ENCODE measurements at places on chromosomes 16 and 17. TPM values are rescaled to one million over a fixed set of nuclear protein-coding genes. Genes with fewer than 3 reads are reported as not detected.

DNA sequence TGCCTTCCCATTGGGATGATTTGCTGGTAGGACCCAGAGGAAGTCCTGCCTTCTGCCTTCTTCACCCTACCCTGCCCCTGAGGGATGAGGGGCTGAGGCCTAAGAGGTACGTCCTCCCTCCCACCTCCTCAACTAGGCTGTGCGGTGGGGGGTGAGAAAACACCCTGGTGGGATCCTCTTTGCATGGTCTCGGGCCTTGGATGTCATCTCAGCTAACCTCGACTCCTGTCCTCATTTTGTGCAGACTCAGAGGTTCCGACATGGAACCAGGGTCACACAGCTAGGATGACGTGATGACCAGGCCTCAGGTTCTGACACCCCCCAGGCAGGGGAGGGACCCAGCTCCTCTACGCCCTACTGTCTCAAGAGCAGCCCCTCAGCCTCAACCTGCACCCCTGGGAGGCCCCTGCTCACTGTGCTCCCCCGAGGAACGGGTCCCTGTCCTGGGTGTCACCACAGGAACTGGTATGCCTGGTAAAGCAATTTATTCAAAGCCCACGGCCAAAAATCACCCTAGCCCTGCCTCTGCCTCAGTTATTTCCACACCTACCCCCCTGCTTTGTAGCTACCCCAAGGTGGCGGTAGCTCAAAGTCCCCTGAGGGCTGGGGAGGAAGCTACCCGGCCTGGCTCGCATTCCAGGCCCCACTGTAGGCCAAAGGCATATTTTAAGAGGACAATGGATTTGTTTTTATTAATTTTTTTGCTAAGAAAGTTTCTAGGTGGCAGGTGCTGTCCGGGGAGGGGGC, 17.5 kb downstream of the UNC13D start:
- H3K27ac ChIP-seq, result no peak overlapping the region
- no peak overlapping the region for H3K4me3 ChIP-seq

DNA sequence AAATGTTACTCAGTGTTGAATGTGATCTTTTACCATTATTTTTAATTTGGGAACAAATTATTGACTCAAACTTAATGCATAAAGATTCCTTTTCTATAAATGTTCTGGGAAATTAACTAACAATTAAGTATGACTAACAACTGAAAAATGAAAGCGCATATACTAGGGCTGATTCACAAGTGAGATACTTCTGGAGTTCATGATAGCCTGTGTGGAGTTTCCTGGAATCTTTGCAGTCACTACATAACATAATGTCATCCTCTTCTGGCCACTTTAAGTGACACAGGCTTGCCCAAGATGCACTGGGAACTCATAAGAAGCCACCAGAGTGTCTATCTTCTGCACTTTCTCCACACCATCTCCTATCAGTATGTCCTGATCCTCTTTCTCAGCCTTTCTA, 450.3 kb upstream of the CDH11 start:
- DNase-seq, result peak; percentile 88
- H3K4me1 ChIP-seq, result peaks cover 3% of the 10 kb centered on the region
- H3K4me3 ChIP-seq, result no peak overlapping the region
- no peaks in the 10 kb centered on the region for H3K36me3 ChIP-seq

- peaks cover 6% of the 10 kb centered on the region for H3K4me1 ChIP-seq
- H3K4me3 ChIP-seq, result no peak overlapping the region
- H3K27ac ChIP-seq, result no peak overlapping the region
- no peaks in the 10 kb centered on the region for H3K36me3 ChIP-seq
- DNase-seq, result peak; percentile 47
These were observed 7.7 kb upstream of the NPIPB2 start for GRCh38 chr16:11949527-11949926.

- H3K36me3 ChIP-seq, result no peaks in the 10 kb centered on the region
- DNase-seq, result no peak
- H3K27ac ChIP-seq, result no peak overlapping the region
- H3K4me1 ChIP-seq, result no peaks in the 10 kb centered on the region
- H3K27me3 ChIP-seq, result peaks cover 36% of the 10 kb centered on the region
- H3K4me3 ChIP-seq, result no peak overlapping the region
These were observed 53.6 kb downstream of the GRB7 start for GRCh38 chr17:39791111-39791992.

DNA sequence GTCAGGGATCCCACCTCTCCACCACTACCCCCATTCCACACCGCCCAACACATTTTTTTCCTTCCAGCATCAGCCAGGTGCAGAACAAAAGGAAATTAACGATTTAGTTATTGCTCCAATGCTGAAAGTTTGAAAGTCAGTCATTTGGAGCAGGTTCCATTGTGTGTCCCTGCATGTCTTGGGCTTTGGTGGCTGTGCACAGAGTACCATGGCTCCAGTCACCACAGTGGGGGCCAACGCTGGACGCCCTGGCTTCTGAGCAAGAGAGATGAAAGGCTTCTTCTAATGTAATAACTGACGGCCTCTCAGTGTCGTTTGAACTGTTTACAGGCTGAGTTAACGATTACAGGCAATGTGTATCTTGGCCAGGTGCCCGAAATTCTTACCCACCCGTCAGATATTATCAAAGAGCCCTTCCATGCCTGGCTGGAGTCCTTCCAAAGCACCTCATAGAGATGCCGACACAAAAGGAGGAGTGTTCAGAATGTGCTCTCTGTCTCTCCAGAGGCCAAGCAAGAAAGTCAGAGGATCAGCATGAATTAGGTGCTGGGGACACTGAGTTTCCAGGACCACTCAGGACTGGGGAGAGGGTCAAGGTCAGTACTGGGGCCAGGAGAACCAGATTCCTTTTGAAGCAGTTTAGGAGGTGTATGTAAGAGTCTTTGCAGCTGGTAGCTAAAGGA, 25.9 kb downstream of the RNF43 start:
- no peaks in the 10 kb centered on the region for H3K36me3 ChIP-seq
- no peak overlapping the region for H3K27ac ChIP-seq
- H3K27me3 ChIP-seq, result peaks cover 13% of the 10 kb centered on the region
- no peak overlapping the region for H3K4me3 ChIP-seq
- H3K4me1 ChIP-seq, result no peaks in the 10 kb centered on the region

GRCh38 chr17:29518359-29518758, 48.5 kb downstream of the ABHD15 start:
- H3K36me3 ChIP-seq, result peaks cover 51% of the 10 kb centered on the region
- no peak overlapping the region for H3K27ac ChIP-seq
- no peak for DNase-seq
- H3K4me1 ChIP-seq, result peaks cover 2% of the 10 kb centered on the region
- no peaks in the 10 kb centered on the region for H3K27me3 ChIP-seq

GRCh38 chr17:75731716-75732498, 10.6 kb downstream of the ITGB4 start:
- H3K27ac ChIP-seq, result no peak overlapping the region
- H3K4me3 ChIP-seq, result no peak overlapping the region
- H3K27me3 ChIP-seq, result peaks cover 18% of the 10 kb centered on the region
- H3K36me3 ChIP-seq, result no peaks in the 10 kb centered on the region
- no peaks in the 10 kb centered on the region for H3K4me1 ChIP-seq
- no peak for DNase-seq

DNA sequence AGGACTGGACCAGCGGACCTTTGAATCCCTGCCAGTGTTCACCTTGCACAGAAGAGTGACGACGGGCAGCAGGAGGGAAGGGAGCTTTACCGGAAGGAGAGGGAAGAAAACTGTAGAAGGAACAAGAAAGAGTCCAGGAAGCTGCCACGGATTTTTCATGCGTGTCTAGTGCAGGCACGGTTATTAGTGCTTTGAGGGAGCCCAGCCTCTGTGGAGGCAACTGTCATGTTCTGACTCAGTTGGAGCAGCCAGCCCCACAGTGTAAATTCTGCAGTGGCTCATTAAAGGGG, 6.5 kb upstream of the HOXB13 start:
- DNase-seq, result no peak
- H3K4me3 ChIP-seq, result no peak overlapping the region
- H3K27me3 ChIP-seq, result peaks cover 95% of the 10 kb centered on the region

GRCh38 chr17:57574040-57574513, 171.0 kb downstream of the CCDC182 start:
- no peak overlapping the region for H3K4me3 ChIP-seq
- H3K27ac ChIP-seq, result no peak overlapping the region
- no peaks in the 10 kb centered on the region for H3K36me3 ChIP-seq
- peaks cover 5% of the 10 kb centered on the region for H3K4me1 ChIP-seq

- no peak overlapping the region for H3K27ac ChIP-seq
- peaks cover 1% of the 10 kb centered on the region for H3K4me1 ChIP-seq
- H3K36me3 ChIP-seq, result no peaks in the 10 kb centered on the region
- H3K27me3 ChIP-seq, result peaks cover 1% of the 10 kb centered on the region
- DNase-seq, result no peak
These were observed 20.5 kb downstream of the TMEM114 start for GRCh38 chr16:8569650-8570346.

- no peak overlapping the region for H3K27ac ChIP-seq
- peaks cover 47% of the 10 kb centered on the region for H3K36me3 ChIP-seq
- H3K4me3 ChIP-seq, result no peak overlapping the region
- no peaks in the 10 kb centered on the region for H3K4me1 ChIP-seq
- no peak for DNase-seq
- H3K27me3 ChIP-seq, result no peaks in the 10 kb centered on the region
These were observed 88.2 kb upstream of the CACNG5 start for GRCh38 chr17:66746736-66747135.

- no peaks in the 10 kb centered on the region for H3K4me1 ChIP-seq
- no peaks in the 10 kb centered on the region for H3K27me3 ChIP-seq
- peaks cover 39% of the 10 kb centered on the region for H3K36me3 ChIP-seq
- no peak overlapping the region for H3K4me3 ChIP-seq
- no peak overlapping the region for H3K27ac ChIP-seq
- DNase-seq, result no peak
These were observed 10.2 kb downstream of the MMD start for GRCh38 chr17:55411463-55411855.

- no peak overlapping the region for H3K27ac ChIP-seq
- H3K4me3 ChIP-seq, result no peak overlapping the region
- H3K36me3 ChIP-seq, result no peaks in the 10 kb centered on the region
These were observed 18.3 kb upstream of the RPTOR start for GRCh38 chr17:80526116-80526910.

DNA sequence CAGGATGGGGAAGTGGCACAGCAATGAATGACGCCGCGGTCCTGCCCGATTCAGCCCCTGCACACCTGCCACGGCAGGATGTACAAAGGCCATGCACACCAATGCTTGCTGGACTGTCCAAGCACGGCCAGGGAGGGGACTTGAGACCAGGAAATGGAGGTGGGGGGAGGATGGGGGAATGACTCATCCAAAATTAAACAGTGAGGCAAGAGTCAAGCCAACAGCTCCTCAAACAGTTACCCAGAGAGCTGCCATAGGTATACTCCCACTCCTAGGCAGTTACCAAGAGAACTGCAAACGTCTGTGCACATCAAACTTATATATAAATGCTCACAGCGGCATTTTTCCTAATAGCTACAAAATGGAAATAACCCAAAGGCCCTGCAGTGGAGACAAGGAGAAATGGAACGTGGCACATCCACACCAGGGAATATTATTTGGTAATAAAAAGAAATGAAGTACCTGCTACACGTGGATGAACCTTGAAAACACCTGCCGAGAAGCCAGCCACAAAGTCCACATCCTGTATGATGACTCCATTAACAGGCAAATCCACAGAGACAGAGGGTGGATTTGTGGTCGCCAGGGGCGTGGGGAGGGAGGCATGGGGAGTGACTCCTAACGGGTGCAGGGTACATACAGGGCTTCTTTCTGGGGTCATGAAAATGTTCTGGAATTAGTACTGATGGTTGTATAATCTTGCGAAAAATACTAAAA, 54.1 kb downstream of the VAC14 start:
- peak; percentile 96 for DNase-seq
- peak overlapping the region; percentile 90 for H3K27ac ChIP-seq
- H3K27me3 ChIP-seq, result no peaks in the 10 kb centered on the region
- peaks cover 8% of the 10 kb centered on the region for H3K36me3 ChIP-seq
- H3K4me1 ChIP-seq, result peaks cover 53% of the 10 kb centered on the region

- peaks cover 53% of the 10 kb centered on the region for H3K27me3 ChIP-seq
- no peak overlapping the region for H3K4me3 ChIP-seq
- no peak for DNase-seq
- no peaks in the 10 kb centered on the region for H3K36me3 ChIP-seq
- no peak overlapping the region for H3K27ac ChIP-seq
These were observed 1.5 kb downstream of the HLF start for GRCh38 chr17:55266051-55266957.

- no peaks in the 10 kb centered on the region for H3K27me3 ChIP-seq
- no peak for DNase-seq
- no peaks in the 10 kb centered on the region for H3K4me1 ChIP-seq
- no peak overlapping the region for H3K4me3 ChIP-seq
- peaks cover 13% of the 10 kb centered on the region for H3K36me3 ChIP-seq
- no peak overlapping the region for H3K27ac ChIP-seq
These were observed 84.6 kb downstream of the USP31 start for GRCh38 chr16:23064639-23065038.

DNA sequence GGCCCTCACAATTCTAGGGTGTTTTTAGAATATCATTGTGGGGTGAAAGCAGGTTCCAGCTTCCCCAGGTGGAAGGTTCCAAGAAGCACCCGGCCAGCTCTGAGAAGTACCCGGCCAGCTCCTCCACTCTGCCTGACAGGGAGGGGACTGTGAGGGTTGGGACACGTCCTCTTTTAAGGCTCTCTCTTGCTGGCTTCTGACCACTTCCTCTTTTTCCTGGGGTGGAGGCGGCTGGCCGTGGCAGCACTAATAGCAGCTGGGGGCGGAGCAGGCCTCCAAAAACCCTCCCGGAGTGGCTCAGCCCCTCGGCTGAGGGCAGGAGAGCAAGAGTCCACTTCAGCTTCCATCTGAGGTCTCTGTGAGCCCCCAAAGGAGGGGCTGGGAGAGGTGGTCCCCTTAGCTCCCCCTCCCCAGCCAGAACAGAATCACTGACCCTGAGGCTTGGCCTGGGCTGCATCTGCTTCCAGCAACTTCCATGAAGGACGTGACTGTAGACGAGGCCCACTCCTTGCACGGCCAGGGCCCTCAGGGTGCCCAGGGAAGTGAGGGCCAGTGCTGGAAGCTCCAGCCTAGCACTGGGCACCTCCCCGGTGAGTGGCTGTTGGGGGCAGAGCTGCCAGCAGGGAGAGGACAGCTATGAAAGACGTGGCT, 26.7 kb upstream of the PLCG2 start:
- no peak overlapping the region for H3K27ac ChIP-seq
- H3K4me1 ChIP-seq, result no peaks in the 10 kb centered on the region
- H3K27me3 ChIP-seq, result peaks cover 3% of the 10 kb centered on the region
- H3K4me3 ChIP-seq, result no peak overlapping the region
- no peak for DNase-seq

DNA sequence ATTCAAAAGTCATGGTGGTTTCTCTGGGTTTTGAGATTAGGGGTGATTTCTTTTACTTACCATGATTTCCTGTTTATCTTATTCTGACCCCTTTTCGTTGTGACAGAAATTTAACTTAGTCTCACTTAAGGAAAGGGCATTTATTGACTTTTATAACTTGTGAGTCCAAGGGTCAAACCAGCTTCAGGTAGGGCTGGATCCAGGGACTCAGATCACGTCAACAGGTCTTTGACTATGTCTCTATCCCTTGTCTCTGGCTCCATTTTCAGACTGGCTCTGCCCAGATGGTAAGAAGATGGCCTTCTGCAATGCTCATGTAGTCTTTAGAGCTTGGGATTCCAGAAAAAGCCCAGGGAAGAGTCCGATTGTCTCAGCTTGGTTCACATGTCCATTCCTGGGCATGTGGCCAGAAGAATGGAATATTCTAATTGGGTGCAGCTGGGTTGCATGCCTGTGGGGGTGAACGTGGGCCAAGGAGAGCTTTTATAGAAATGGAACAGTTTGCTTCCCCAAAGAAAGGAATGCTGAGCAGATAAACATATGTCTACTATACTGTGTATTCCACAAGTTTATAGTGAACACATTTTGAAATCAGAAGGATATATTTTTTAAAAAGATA, 13.4 kb downstream of the USP43 start:
- H3K27ac ChIP-seq, result no peak overlapping the region
- no peaks in the 10 kb centered on the region for H3K27me3 ChIP-seq
- DNase-seq, result no peak

NGFR gene
- 0.11 TPM for polyA plus RNA-seq

MT3 gene
- polyA plus RNA-seq, result 0.62 TPM

UBE2O gene
- 17.6 TPM for polyA plus RNA-seq

YBX2 gene
- polyA plus RNA-seq, result 0.17 TPM

CALCOCO2 gene
- polyA plus RNA-seq, result 35.9 TPM

IGSF6 gene
- polyA plus RNA-seq, result not detected

DPEP3 gene
- not detected for polyA plus RNA-seq

NPIPB12 gene
- 18.0 TPM for polyA plus RNA-seq
